ENCODE measurements at places on chromosomes 12 and 14. TPM values are rescaled to one million over a fixed set of nuclear protein-coding genes. Genes with fewer than 3 reads are reported as not detected.

DNA sequence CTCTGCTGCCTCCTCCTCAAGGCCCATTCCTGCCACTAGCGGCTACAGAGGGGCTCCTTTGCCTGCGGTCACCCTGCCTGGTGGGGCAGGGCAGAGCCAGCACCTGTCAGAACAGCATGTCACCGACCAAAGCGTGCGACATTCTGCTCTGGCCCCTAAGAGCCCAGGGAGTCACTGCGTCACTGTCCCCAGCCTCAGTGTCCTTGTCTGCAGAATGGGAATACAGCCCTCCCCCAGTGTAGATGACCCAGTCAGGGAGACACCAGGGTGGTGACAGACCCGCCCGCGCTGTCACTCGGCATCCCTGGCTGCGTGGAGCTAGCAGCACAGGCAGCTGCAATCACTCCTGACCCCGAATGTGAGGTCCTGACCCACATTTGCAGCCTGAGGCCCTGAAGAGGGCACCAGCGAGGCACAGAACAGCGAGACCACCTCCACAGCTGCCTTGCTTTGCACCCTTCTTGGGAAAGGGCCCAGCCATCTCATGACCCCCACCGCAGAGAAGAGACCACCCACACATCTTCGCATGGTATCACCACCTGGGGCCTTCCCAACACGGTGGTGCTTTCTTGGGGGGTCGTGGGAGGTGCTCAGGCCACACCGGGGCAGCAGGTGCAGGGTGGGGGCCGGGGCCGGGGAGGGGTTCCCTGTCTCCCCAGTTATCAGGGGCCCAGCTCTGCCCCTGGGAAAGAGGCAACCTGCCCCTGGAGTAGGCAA, 2.5 kb downstream of the AHNAK2 start:
- no peak overlapping the region for H3K27ac ChIP-seq
- H3K27me3 ChIP-seq = peaks cover 16% of the 10 kb centered on the region
- H3K36me3 ChIP-seq = no peaks in the 10 kb centered on the region

MIP gene
- not detected for total RNA-seq

RERG gene
- total RNA-seq = not detected

- DNase-seq = no peak
- H3K4me1 ChIP-seq = no peaks in the 10 kb centered on the region
- H3K27ac ChIP-seq = no peak overlapping the region
These were observed 2.9 kb downstream of the SLC24A4 start for GRCh38 chr14:92325835-92326234.

TSPAN8 gene
- not detected for total RNA-seq

RNF212B gene
- not detected for total RNA-seq

MEG3 gene
- 0.13 TPM for total RNA-seq
